ENCODE measurements at places on chromosomes 5 and 9.

GRCh38 chr9:116844621-116845020, 157.5 kb downstream of the TRIM32 start:
- no peak for DNase-seq

GRCh38 chr9:95992536-95992935, 117.0 kb downstream of the ERCC6L2 start:
- DNase-seq: no peak

GRCh38 chr5:38339446-38339845, 81.1 kb downstream of the EGFLAM start:
- DNase-seq: no peak

GRCh38 chr5:123269851-123270250, 153.4 kb downstream of the CEP120 start:
- no peak for DNase-seq

DNA sequence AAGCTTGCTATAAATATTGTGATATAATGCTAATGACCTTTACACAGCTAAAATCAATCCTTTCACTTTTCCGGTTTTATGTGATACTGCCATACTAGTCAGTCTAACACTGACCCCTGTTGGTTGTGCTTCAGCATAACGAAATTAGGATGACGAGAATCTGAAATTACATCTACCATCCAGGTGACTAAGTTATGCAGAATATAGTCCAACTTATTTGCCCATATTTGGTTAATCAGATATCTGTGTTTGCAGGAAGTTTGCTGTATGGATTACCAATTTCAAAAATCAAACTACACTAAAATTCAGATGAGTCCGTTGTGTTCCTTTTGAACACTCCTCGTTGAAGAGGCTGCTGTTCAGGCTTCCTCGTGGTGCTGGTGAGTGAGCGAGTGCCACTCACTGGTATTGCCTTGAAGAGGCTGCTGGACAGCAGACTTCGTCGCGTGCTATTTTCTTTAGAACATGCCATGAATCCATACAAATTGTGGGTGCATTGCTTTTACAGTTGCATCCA, 32.5 kb downstream of the TENT4A start:
- peak; percentile 59 for DNase-seq

- no peak for DNase-seq
Measured at GRCh38 chr5:59293700-59294099, 599.8 kb downstream of the PDE4D start.

- DNase-seq: peak; percentile 23
Measured at GRCh38 chr9:77417566-77417965, 230.6 kb downstream of the GNA14 start.

DNA sequence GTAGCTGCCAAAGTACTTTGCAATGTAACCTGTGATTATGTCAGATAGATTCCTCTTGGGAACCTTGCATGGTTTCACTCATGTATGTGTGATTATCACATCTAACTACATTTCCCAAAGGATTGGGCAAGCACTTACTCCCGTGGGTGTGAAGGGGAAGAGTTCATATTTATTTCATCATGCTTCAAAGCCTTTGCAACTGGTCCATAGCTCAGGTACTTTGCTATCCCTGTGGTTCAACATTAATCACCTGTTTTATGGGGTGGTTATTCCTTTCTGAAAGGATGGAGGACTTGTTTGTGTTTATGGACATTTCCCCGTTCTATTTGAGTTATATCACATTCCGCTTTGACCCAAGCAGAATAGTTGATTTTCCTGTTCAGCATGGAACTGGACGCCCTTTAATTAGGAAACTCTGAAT, 13.6 kb upstream of the ERMP1 start:
- no peak for DNase-seq

DNA sequence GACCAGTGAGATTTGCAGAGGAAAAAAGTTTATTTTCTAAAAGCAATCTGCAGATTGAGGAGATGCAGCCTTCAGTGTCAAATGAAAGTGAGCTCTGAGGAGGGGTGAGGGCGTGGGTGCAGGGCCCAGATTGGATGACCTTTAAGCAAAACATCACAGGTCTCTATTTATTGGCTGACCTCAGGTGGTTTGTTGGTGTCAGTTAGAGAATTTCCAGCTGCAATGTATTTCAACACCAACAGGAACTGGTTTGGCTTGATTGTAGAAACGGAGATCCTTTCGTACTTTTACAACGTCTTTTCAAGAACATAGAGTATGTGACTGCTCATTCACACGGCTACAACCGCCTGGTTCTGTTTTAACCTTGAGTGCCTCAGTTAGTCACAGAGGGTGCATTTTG, 1069.1 kb downstream of the EFNA5 start:
- DNase-seq: no peak

- no peak for DNase-seq
Measured at GRCh38 chr5:159805021-159805420, 111.3 kb upstream of the ADRA1B start.

GRCh38 chr5:140049205-140049604, 6.1 kb upstream of the NRG2 start:
- DNase-seq: no peak

- no peak for DNase-seq
Measured at GRCh38 chr5:63928451-63928850, 33.8 kb downstream of the HTR1A start.

DNA sequence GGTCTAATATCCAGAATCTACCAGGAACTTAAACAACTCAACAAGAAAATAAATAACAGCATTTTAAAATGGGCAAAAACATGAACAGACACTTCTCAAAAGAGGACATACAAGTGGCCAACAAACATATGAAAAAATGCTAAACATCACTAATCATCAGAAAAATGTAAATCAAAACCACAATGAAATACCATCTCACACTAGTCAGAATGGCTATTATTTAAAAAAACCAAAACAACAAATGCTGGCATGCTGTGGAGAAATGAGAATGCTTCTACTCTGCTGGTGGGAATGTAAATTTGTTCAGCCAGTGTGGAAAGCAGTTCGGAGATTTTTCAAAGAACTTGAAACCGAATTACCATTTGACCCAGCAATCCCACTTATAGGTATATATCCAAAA, 63.1 kb downstream of the ADAMTS6 start:
- no peak for DNase-seq

DNA sequence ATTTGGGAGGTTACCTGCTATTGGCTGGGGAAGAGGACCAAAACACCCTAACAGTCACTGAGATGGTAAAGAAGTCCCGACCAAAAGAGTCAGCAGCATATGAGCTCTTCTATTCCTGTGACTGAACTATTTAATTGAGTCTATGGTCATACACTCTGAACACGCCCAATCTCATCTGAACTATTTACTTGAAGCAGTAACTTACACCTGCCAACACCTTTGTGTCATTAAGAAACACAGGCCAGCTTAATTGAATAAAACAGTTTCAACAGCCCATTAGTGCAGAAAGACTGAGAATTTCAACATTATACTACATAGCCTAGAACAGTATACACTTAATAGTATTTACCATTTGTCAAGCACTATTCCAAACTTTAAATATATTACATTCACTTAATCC, 47.8 kb downstream of the NR6A1 start:
- DNase-seq: no peak

DNA sequence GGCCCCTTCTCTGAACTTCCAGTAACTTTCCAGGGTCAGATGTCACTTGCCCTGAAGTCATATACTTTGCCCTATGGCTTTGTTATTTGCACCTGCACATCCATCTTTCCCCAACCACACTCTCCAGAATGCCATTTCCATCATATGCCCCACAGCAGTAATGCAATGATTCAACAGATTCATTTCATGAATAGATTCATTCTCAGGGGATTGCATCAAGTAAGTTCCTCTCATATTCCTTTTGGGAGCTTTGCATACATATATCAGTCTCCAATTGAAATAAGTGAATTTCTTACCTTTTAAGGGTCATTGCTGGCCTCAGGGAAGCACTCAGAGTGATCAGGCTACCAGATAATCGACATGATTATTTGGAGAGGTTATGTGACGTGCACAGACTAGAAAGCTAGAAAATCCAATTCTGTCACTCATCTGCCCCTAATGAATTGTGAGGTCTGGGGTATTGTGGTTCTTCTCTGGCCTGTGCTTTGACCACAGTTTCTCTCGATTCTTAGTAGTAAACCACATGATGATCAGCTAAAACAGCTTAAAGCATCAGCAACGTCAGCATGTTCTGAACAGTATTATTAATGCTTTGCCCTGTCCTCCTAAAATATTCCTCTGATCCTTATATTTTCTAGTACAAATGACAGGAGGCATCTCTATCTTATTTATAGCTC, 179.9 kb downstream of the ATPSCKMT start:
- DNase-seq: no peak

DNA sequence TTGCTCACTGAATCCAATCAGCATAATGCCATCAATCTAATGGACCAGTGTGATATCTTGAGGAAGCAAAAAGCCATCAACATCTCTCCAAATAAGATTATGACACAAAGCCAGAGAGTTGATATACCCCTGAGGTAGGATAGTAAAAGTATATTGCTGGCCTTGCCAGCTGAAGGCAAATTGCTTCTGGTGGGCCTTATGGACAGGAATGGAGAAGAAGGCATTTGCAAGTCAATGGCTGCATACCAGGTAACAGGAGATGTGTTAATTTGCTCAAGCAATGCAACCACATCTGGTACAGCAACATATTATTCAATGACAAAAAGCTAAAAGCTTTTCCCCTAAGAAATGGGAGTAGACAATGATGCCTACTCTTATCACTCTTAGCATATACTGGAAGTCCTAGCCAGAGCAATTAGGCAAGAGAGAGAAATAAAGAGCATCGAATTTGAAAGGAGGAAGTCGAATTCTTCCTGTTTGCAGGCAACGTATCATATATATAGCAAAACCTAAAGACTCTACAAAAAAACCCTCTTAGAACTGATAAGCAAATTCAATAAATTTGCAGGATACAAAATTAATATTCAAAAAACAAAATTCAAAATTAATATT, 216.1 kb upstream of the RASA1 start:
- DNase-seq: no peak

DNA sequence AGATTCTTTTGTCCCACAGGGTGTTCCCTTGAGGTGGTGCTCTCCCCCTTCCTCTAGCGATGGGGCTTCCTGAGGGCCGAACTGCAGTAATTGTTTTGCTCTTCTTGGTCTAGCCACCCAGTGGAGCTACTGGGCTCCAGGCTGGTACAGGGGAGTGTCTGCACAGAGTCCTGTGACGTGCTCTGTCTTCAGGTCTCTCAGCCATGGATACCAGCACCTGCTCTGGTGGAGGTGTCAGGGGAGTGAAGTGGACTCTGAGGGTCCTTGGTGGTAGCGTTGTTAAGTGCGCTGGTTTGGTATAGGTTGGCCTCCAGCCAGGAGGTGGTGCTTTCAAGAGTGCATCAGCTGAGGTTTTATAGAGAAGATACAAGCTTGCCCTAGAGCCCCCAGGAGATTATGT, 20.4 kb upstream of the CEP72 start:
- DNase-seq: no peak

DNA sequence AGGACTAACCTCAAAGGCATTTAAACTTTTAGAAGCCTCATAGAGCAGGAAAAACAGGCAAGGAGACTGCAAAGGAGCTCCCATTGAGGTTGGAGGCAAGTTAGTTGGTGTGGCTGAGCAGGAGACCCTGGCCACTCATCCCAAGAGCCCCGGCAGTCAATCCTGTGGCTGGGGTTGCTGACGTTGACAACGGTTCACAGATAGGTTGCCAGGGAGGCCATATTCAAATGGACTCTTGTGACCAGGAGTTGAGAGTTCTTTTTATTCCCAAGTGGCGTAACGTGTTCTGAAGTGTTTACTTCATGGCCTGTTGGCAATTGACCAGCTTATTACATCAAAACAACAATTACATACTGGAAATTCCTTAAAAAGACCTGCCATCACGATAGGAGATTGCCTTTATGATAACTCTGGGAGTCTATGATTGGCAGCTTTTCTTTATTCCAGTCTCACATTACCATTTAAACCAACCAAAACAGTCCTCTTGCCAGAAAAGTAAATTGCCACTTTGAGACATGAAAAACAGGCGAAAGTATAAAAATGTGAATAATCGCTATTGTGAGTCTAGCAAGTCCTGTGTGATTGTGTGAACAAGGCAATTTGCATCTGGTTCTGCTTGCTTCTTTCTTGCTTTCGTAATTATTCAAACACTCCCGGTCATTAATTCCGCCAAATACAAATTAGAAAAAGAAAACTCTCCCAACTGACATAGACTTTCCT, 394.9 kb downstream of the MED10 start:
- DNase-seq: no peak

DNA sequence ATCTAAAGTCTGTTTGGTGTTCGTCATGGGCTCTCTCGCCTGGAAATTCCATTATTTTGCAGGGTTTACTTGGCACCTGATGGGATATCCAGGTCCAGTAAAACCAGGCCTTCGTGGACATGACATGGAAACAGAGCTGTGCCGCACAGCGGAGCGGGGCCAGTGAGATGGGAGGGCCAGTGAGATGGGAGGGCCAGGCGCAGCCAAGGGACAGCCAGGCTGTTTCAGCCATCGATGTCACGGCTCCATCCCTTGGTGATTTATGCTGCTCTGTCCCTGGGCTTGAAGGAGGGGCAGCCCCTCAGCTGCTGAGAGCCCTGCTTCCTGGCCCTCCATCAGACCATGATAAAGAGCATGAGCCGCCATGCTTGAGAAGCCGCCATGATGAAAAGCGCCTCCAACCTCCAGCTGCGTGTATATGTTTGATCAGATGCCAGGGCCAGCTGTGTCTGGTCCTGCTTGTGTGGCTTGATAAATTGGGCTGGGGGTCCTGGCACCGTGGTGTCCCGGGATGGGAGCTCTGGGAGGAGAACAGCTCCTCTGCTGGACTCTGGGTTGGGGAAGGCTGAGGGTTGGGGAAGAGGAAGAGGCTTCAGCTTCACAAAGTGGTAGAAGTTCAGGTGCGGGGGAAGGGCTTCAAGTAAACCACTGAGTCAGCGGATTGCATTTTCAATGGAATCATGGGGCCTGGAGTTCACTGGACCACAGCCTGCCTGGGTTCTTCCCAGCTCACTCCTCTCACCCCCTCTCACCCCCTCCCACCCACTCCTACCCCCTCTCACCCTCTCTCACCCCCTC, 6.1 kb upstream of the COL5A1 start:
- DNase-seq: no peak

GRCh38 chr9:130782886-130783530, 52.0 kb upstream of the ABL1 start:
- no peak for DNase-seq

DNA sequence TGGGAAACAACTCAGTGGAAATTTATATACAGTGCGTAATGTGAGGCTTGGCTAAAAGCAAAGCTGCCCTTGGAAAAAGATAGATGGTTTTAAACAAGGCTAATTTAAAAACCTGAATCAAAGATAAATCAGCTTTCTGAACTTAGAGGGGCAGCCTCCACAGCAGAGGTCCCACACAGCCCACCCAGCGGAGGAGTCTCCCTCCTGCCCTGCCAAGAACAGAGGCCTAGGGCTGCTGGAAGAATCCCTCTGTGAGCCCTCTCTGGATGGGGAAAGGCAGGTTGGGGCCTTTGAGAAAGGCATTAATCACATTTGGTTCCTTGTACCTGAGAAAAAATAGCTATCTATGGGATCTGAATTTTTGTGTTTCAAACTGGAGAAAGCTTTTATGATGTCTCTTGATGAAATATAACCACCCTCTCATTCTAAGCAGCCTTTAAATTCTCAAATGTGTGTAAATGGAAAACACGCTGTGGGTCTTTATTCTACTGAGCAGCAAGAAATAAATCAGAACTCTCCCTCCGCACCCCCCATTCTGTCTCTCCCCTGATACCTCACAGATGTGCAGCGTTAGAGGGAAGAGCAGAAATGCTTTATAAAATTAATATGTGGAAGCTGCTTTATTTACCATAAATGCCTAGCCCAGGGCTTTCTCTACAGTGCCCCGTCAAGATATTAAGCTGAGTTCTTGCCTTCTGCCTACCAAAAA, 329.2 kb downstream of the EFNA5 start:
- DNase-seq: no peak

GRCh38 chr9:86700629-86701028, 246.7 kb downstream of the GAS1 start:
- DNase-seq: no peak

GRCh38 chr5:1264211-1264610, 30.7 kb downstream of the TERT start:
- no peak for DNase-seq
